Nasal cavity respiratory epithelium epithelial cell of viscerocranial mucosa (primary cell): ENCODE measurements at places on chromosomes 12 and 14. TPM values are rescaled to one million over a fixed set of nuclear protein-coding genes. Genes with fewer than 3 reads are reported as not detected.

Gene CLEC2A
- not detected in 2 replicates for total RNA-seq

Gene GPR137C
- total RNA-seq = under 0.01 and 0.07 TPM in 2 replicates

Gene TGM1
- total RNA-seq = 87.8 and 123 TPM in 2 replicates

Gene CCDC88C
- 18.5 and 38.9 TPM in 2 replicates for total RNA-seq

Gene PRH1
- 4.1 and 15.9 TPM in 2 replicates for total RNA-seq

Gene INHBC
- total RNA-seq = not detected in 2 replicates

Gene TMEM52B
- not detected in 2 replicates for total RNA-seq

Gene MYH6
- not detected in 2 replicates for total RNA-seq

Gene CLEC1A
- not detected in 2 replicates for total RNA-seq

Gene B4GALNT1
- 0.07 TPM in 1 of 2 replicates, not detected in the other for total RNA-seq

Gene DTX3
- total RNA-seq = 3.1 and 7.0 TPM in 2 replicates

Gene NPAS3
- 1.6 TPM in 1 of 2 replicates, not detected in the other for total RNA-seq

Gene NUAK1
- total RNA-seq = 4.8 and 20.5 TPM in 2 replicates

Gene KRT82
- total RNA-seq = not detected in 2 replicates

Gene TDRD9
- total RNA-seq = under 0.01 and 0.14 TPM in 2 replicates
